ENCODE measurements at places on chromosomes 4 and X.

DNA sequence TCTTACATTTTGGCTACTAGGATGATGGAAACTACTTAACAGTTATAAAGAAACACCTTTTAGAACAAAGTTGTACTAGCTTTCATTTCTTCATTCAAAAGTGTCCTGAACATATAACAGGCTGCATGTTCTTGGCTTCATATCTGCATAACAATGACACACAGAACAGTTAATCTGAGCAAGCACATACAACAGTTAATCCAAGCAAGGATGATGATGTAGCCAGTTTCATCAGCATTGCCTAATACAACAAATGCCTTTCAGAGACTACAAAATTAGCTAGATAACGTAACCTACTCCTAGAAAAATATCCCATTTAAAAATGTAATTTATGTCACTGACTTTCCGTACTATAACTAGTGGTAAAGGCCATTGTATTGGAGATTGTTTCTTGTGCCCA lies 182.1 kb downstream of the SCFD2 start:
- DNase-seq: no peak

GRCh38 chr4:157550028-157550427 lies 329.5 kb downstream of the GRIA2 start:
- no peak for DNase-seq

GRCh38 chrX:15328821-15329220 lies 6.5 kb downstream of the PIGA start:
- no peak for DNase-seq

GRCh38 chrX:103431316-103431715 lies 55.0 kb downstream of the BEX3 start:
- DNase-seq: no peak

DNA sequence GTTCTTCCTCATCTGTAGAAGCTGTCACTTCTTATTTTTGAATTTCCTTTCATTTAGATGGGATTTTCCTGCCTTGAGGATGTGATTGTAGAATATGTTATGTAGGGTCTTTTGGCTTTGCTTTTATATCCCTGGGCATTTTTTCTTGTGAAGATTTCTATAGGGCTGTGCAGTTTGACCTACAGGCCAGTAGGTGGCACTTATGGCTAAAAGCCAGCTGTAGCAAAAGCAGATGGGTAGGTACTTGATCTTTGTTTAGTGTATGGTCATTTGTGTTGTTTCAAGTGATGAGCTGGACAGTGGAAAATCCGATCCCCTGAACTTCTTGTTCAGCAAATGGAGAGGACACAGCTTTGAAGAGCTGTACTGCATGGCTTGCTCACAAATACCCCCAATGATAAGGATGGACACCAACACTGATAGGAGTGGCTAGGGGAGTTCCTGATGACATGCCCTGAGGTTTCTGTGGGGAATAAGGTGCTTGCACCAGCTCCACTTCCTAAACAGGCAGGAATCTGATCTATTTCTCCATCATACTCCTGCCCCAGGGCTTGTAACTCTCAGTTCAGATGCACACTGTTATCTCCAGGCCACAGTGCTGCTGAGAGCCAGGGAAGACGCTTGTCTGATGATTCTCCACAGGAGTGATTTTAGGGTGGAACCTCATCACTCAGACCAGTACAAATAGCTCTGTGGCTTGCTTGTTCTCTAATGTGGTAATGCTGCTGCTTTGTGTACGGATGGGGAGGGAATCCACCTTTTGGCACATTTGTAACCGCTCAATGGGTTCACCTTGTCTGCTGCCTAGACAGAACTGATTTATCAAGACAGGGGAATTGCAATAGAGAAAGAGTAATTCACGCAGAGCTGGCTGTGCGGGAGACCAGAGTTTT lies 417.1 kb upstream of the MAGEB16 start:
- DNase-seq: peak; percentile 7

GRCh38 chr4:130338851-130339250 lies 1242.9 kb downstream of the C4orf33 start:
- no peak for DNase-seq

DNA sequence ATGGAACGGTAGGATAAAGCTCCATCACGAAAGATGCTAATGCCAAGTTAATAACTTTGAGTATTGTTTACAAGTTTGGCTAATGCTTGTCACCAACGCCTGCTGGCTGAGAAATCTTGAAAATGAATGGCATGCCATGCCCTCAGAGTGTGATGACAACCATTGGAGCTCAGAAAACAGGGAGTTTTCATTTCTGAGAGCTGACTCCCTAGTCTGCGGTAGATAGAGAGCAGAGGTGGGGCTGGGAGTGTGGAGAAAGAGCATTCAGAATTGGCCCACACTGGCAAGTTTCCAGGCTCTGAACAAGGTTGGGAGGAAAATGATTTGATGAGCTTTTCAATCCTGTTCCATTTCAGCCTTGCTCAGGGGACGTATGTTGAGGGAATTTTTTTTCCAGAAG lies 183.9 kb downstream of the CPEB2 start:
- peak; percentile 34 for DNase-seq

DNA sequence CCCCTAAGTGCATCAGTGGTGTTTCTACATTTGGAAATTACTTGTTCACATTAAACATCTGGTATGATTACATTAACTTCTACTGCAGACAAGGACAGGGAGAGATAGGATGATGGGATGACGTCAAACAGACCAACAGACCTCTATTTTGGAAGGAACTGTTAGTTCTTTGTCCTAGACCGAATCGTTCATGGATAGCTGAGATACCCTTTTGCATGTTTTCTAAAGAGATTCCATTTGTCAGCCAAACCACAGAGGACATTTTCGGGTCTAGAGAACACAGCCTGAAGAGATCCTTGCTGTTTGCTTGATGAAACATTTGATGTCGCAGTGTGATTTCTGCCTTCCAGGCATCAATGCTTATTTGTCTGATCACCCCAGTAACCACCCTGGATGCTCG lies 27.7 kb downstream of the CHST7 start:
- peak; percentile 15 for DNase-seq

DNA sequence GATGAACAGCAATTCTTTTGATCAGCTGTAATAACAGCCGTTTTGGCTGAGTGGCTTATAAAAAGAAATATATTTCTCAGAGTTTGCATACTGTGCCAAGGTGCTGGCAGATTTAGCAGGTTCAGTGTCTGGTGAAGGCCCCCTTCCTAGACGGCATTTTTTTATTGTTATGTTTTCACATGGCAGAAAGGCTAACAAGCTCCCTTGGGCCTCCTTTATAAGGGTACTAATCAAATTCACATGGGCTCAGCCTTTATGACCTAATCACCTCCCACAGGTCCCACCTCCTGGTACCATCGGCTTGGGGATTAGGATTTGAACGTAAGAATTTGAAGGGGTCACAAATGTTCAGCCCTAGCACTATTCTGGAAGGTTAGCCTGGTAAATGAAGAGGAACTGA lies 431.9 kb downstream of the SPOCK3 start:
- no peak for DNase-seq

- DNase-seq: no peak
Observed at GRCh38 chr4:70606459-70606858, 14.4 kb downstream of the AMBN start.

GRCh38 chrX:56025872-56026571 lies 206.1 kb upstream of the KLF8 start:
- DNase-seq: no peak

DNA sequence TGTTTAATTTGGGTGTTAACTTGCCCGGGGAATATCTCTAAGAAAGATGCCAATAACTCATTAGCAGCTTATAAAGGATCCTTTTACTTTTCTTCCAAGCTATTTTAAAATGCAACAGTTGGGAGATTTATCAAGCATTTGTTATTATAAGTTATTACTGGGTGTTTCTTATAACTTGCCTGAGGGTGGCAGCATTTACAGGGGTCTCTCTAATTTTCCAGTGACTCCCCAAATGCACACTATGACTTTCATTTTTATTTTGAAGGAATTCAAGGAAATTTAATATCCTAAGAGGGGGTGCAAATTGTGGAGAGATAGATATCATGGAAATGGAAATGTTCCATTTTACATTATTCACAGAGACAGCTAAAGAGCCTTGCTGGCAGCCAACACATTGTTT lies 138.0 kb downstream of the PDGFRA start:
- no peak for DNase-seq

DNA sequence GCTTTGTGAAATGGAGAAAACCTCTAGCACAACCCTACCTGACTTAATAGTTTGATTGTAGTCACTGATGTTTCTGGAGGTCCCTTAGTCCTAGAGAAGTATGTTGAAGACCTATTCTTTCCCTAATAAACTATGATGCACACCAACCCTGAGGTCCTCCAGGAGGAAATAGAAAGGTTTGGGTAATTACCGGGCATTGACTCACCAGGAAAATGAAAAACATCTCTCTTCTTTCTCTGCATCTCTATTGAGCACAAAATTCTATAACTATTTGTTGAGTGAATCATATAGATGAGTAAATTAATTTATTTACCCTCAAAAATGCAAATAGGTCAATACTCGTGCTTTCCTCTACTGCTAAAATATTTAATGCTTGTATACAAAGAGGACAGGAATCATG lies 582.4 kb upstream of the FAM241A start:
- peak; percentile 90 for DNase-seq

- DNase-seq: peak; percentile 92
Observed at GRCh38 chrX:107710617-107711391, 64.8 kb downstream of the TSC22D3 start.

DNA sequence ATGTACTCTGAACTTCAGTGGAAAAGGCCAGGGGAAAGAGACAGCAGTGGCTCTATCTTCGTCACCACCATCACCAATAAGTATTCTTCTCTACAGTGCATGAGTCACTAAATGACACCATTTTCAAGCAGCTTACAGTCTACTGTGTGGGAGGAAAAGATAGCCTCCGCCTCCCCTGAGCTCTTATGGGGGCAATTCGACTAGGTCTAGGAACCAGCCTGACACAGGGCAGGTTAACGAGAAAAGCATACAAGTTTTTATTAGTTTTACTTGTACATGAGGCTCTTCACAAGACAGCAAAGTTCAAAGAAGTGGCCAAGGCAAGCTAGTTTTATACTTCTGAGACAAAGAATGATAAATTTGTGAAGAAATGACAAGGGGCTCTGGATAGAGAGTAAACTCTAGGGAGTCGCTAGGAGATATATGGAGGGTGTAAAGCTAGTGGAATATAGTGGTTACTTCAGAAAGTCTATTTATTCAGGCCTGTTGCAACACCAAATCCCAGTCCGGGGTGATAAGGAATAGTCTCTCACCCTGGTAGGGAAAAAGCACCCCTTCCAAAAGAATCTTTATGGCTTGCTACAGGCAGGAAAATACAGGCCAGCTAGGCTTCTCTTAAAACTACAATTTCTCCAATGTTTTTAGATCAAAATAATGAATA lies 49.7 kb downstream of the SCD5 start:
- DNase-seq: no peak

GRCh38 chr4:60911127-60911526 lies 289.0 kb upstream of the ADGRL3 start:
- no peak for DNase-seq

DNA sequence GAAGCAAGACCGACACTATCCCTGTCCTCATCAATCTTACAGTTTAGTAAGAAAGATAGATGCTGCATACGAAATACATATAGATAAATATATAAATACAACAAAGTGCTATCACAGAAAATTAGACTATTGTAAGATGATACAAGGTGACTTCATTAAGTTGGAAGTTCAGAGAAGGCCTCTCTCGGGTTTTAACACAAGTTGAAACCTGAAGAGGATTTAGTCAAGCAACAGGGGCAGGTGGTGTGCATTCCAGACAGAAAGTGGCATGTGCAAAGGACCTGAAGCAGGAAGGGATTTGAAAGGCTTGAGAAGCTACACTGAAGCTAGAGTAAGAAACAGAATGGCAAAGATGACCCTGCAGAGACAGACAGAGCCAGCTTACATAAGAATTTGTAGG lies 36.5 kb downstream of the USP46 start:
- no peak for DNase-seq

- no peak for DNase-seq
Observed at GRCh38 chr4:155532373-155533085, 134.1 kb upstream of the GUCY1A1 start.

- DNase-seq: peak; percentile 66
Observed at GRCh38 chr4:37770016-37770415, 56.5 kb upstream of the PGM2 start.

DNA sequence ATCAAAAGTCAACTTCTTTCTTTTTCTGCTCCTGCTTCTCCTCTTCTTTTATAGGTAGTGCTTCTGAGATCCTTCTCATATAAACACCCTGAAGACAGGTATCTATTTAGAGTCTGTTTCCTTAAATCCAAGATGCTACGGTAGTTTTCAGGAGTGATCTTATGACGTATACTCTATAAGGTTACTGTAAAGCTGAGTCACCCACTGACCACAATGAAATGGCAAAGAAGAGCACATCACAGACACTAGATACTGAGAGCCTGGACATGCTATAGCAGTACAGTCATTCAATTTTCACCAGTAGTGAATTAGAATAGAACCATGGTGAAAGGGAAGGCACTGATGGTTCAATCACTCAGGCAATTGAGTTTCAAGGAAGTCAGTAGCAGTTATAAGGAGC lies 412.5 kb downstream of the ADAM29 start:
- peak; percentile 78 for DNase-seq

DNA sequence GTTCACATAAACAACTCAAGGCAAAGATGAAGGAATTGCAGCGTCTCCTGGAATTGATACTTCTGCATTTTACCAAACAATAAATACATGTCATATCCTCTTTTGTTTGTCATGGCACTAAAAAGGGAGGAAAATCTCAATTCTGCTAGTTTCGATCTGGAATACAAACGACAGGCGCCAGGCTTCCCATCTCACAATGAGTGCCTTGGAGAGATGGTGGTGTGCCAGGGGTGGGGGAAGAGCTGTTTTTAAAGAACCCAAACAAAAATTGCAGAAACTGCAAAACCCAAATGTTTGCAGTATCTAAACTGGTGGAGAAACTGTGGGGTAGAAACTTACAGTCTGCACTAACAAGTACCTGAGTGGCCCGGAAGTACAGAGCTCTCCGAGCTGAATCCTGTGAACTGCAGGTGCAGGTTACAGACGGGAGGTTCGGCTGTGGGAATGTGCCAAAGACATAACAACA lies 53.0 kb upstream of the KLF3 start:
- DNase-seq: no peak

DNA sequence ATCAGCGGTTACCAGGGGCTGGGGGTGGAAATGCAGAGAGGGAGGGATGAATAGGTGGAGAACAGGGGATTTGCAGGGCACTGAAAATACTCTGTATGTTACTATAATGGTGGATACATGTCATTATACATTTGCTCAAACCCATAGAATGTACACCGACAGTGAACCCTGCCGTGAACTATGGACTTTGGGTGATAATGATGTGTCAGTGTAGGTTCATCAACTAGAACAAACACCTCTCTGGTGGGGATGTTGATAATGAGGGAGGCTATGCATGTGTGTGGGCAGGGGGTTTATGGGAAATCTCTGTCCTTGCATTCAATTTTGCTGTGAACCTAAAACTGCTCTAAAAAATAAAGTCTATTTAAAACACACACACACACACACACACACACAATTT lies 11.5 kb downstream of the HPSE start:
- DNase-seq: no peak

DNA sequence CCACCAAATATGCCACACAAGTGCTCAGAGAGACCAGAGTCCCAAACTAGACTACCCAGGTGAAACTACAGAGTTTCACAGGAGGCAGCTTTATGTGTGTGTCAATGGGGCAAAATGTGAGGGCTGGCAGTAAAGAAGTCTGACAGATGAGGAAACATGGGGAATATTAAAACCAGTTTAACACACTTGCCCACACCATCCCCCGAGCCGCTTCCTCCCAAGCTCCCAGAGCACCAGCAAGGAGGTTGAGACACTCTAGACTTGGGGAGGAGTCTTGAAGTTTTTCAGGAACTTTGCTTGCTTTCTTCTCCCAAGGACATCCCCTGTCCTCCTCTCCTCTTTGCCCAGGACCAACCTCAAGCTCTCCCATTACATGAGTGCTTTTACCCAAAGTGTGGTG lies 94.7 kb upstream of the SPRY1 start:
- DNase-seq: no peak

All from fibroblast of skin of right biceps (primary cell).